Aortic smooth muscle cell (primary cell): ENCODE measurements at places on chromosomes 3 and 15. TPM values are rescaled to one million over a fixed set of nuclear protein-coding genes. Genes with fewer than 3 reads are reported as not detected.

The COL6A5 gene
- not detected in 2 replicates for total RNA-seq

The CCDC39 gene
- under 0.01 and 0.12 TPM in 2 replicates for total RNA-seq

The RTP3 gene
- not detected in 2 replicates for total RNA-seq

The SAMD7 gene
- not detected in 2 replicates for total RNA-seq

The SKOR1 gene
- total RNA-seq = under 0.01 and 0.19 TPM in 2 replicates

The TLR9 gene
- under 0.01 TPM in 1 of 2 replicates, not detected in the other for total RNA-seq

The MYO5A gene
- total RNA-seq = 76.2 and 94.8 TPM in 2 replicates

The SLC22A14 gene
- total RNA-seq = 0.12 and 0.13 TPM in 2 replicates

The FAM3D gene
- total RNA-seq = 0.13 and 0.19 TPM in 2 replicates

The RTP1 gene
- not detected in 2 replicates for total RNA-seq

The LOXL1 gene
- total RNA-seq = 186 and 204 TPM in 2 replicates

The WDR93 gene
- under 0.01 and 0.06 TPM in 2 replicates for total RNA-seq

The TUSC7 gene
- not detected in 2 replicates for total RNA-seq

The ROPN1 gene
- total RNA-seq = not detected in 2 replicates

The EXD1 gene
- total RNA-seq = not detected in 2 replicates

The SEMA3F gene
- total RNA-seq = 8.7 and 19.8 TPM in 2 replicates

The PRICKLE2 gene
- 20.2 and 21.8 TPM in 2 replicates for total RNA-seq

The AGBL1 gene
- not detected in 2 replicates for total RNA-seq

The P2RY1 gene
- 1.2 and 1.7 TPM in 2 replicates for total RNA-seq

The ST6GAL1 gene
- 12.2 and 23.8 TPM in 2 replicates for total RNA-seq

The ARPP19 gene
- 78.7 and 82.3 TPM in 2 replicates for total RNA-seq

The GOLGA8J gene
- total RNA-seq = 0.06 and 0.13 TPM in 2 replicates

The HRG gene
- not detected in 2 replicates for total RNA-seq

The GOLGA6B gene
- total RNA-seq = not detected in 2 replicates

The CCR8 gene
- not detected in 2 replicates for total RNA-seq

The GRM7 gene
- 0.06 TPM in 1 of 2 replicates, not detected in the other for total RNA-seq

The C2CD4A gene
- 0.06 and 0.26 TPM in 2 replicates for total RNA-seq

The CCR3 gene
- total RNA-seq = not detected in 2 replicates

The CHRNA3 gene
- 0.13 TPM in 1 of 2 replicates, not detected in the other for total RNA-seq

The MUC4 gene
- not detected in 2 replicates for total RNA-seq

The PAQR5 gene
- total RNA-seq = 2.1 and 36.5 TPM in 2 replicates

The GOLGA8S gene
- under 0.01 and 0.06 TPM in 2 replicates for total RNA-seq

The CCR4 gene
- not detected in 2 replicates for total RNA-seq

The SCG5 gene
- total RNA-seq = 8.1 and 11.1 TPM in 2 replicates

The CASR gene
- total RNA-seq = not detected in 2 replicates

The RYR3 gene
- total RNA-seq = 0.13 TPM in 1 of 2 replicates, not detected in the other

The CNTN4 gene
- 0.19 TPM in 1 of 2 replicates, not detected in the other for total RNA-seq

The SH2D7 gene
- not detected in 2 replicates for total RNA-seq

The FBXO40 gene
- not detected in 2 replicates for total RNA-seq

The AADACL2 gene
- not detected in 2 replicates for total RNA-seq

The SEMA3G gene
- total RNA-seq = under 0.01 and 0.19 TPM in 2 replicates

The SLC9C1 gene
- total RNA-seq = 0.13 and 0.44 TPM in 2 replicates

The DNAH12 gene
- under 0.01 and 0.12 TPM in 2 replicates for total RNA-seq
